Dorsolateral prefrontal cortex (tissue), 122 donors: ENCODE measurements at places on chromosomes 7 and 10.

GRCh38 chr7:106039486-106040060 lies 72.5 kb downstream of the SYPL1 start:
- no peak for DNase-seq

- peak; percentile 61 for DNase-seq
Observed at GRCh38 chr7:47254081-47254977, 327.6 kb downstream of the TNS3 start.

GRCh38 chr10:89891006-89891535 lies 189.7 kb downstream of the KIF20B start:
- DNase-seq: no peak

DNA sequence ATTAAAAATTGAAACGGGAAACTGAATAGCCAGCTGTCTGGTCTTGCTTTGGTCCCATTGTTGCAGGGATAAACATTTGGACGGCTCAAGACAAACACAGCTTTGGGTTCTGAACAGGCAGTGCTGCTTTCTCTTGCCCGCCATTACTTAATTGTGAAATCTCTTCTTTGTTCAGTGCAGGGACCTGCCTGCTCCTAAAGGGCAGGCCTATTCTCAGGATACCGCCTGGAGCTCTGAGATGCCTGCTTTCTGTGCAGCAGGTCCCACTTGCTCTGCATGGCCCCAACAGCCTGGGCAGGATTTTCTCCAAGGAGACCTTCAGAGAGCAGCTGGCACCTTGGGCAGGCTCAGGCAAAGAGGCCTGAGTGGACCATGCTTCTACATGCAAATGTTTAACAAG lies 237.6 kb downstream of the KCNMA1 start:
- DNase-seq: no peak

GRCh38 chr7:142690554-142691182 lies 58.6 kb upstream of the PRSS1 start:
- DNase-seq: no peak

DNA sequence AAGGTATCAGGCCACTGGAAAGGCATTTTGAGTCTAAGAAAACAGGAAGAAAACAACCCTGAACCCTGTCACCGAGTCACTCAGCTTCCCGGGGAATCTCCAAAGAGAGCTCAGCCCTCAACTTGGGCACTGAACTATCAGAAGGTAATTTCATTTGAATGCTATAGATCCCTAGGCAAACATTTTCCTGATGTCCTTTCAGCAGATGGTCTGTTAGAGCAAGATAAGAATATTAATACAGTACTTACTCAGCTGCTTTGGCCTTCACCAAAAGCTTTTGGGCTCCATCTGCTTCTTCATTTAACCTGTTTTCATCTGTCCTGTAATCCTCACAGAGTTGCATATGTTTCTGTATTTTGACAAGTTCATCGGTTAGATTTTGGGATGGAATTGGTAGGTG lies 34.2 kb upstream of the LAMB1 start:
- no peak for DNase-seq

DNA sequence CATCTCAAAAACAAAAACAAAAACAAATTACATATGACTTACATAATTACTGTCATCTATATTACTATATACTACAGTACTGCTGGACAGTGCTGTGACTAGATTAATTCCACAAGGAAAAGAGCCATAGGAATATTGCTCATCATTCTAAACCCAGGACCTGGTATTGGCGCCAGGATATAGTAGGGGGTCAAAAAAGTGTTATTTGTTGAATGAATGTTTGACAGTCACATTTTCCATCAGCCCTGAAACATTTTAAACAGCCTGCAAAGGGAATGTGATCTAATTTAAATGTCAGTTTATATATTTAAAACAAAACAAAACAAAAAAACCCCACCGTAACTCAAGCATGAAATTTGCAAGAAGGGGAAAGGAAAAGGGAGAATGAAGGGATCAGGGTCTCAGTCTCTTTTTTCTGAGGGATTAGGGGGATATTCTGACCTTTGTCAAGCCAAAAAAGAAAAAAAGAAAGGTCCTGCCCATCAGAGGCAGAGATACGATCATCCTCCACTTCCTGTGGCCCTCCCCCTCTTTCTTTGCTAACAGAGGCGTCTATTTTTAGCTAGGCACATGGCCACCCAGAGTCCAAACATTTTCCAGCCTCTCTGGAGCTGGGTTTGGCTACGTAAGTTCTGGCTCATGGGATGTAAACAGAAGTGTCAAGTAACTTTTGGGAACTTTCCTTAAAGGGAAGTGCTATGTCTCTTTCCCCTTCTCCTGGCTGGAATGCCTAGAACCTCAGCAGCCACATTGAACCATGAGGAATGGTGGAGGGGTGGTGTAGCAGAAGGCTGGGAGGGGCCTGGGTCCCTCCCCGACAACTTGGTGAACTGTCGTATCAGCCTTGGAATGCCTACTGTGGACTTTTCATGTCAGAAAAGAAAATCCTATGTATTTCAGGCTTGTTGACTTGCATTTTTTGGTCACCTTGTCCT lies 44.6 kb upstream of the DLG5 start:
- no peak for DNase-seq
